ENCODE measurements at places on chromosomes 13 and 19.

- no peak for DNase-seq
Measured at GRCh38 chr13:98133946-98134345, 8.9 kb upstream of the FARP1 start.

DNA sequence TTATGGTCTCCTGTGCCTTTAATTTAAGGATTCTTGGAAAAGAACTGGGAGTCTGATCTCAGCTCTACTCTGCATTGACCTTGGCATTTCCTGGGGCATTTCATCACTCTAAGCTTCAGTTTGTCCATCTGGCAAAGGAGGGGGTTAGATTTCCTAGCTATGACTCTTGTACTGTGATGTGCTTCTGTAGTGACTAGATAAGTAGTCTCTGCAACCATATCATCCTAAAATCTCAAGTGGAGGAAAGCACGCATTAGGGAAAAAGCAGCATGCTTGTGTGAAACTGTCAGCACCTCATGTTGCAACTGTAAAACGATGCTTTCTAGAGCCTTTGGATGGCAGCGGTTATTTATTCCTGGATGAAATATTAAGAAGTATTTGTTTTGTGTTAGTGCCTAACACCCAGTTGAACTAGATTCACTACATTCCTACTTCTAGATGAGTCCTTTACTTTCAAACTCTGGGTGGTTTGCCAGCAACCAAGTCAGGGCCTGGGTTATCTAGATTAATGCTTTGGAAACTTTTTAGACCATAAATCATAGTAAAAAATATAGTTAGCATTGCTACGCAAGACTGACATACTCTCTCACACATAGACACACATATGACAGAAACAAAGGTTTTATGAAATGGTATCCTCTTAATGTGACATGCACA is 6.8 kb downstream of the WDFY2 start:
- no peak for DNase-seq

- DNase-seq: no peak
Measured at GRCh38 chr19:8476524-8476923, 25.9 kb downstream of the PRAM1 start.

DNA sequence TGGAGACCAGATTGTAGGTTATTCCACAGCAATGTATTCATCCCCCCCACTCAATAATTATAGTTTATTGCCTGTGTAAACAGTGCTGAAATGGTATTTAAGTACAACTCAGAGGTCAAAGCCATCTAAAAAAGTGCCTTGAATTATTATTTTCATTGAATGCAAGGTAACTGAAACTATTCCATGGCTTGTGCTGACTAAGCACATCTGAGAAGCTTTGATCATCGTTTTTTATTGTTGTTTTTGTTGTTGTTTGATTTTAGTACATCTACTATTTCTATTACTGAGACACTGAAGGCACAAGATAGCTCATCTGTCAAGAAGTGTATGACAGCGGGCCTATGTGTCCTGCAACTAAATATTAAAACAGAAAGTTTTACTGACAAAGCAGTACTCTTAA is 308.0 kb downstream of the OXGR1 start:
- DNase-seq: no peak

DNA sequence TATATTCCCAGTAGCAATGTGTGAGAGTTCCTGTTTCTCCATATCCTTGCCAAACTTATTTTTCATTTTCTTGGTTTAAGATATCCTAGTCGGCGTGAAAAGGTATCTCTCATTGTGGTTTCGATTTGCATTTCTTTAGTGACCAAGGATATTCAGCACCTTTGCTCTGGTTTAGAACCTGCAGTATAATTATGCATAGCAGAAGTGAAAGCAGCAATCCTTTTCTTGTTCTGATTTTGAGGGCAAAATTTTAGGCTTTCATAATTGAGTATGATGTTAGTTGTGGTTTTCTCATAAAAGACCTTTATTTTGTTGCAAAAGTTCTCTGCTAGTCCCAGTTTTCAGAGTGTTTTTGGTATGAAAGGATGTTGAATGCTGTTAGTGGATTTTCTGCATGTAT is 491.0 kb downstream of the FGF9 start:
- DNase-seq: no peak

DNA sequence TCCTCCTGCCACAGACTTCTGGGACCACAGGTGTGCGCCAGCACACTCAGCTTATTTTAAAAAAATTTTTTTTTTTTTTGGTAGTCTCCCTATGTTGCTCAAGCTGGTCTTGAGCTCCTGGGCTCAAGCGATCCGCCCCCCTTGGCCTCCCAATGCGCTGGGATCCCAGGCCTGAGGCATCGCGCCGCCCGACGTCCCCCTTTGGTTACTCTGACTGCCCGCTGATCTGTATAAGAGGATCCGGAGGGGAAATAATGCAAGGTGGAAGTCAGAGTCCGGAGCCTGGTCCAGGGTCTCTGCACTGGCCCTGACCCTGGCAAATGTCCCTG is 486 bp upstream of the ZNF805 start:
- no peak for DNase-seq

DNA sequence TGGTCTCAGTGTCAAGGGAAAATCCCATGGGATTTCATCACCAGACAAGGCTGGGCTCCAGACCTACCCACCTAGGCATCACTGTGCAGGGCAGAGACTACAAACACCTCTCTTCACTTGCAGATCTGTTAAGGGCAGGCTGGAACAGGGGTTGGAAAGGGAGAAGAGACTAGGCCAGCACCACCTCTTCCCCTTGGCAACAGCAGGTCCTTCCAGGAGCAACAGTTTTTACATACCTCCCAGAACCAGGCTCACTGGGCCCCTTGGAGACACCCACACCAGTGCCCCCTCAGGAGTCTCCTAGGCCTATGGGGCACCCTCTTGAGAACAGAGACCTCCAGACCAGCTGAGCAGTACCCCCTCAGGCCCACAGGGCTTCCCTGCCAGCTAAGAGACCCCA is 2.5 kb upstream of the UBE2M start:
- DNase-seq: no peak

DNA sequence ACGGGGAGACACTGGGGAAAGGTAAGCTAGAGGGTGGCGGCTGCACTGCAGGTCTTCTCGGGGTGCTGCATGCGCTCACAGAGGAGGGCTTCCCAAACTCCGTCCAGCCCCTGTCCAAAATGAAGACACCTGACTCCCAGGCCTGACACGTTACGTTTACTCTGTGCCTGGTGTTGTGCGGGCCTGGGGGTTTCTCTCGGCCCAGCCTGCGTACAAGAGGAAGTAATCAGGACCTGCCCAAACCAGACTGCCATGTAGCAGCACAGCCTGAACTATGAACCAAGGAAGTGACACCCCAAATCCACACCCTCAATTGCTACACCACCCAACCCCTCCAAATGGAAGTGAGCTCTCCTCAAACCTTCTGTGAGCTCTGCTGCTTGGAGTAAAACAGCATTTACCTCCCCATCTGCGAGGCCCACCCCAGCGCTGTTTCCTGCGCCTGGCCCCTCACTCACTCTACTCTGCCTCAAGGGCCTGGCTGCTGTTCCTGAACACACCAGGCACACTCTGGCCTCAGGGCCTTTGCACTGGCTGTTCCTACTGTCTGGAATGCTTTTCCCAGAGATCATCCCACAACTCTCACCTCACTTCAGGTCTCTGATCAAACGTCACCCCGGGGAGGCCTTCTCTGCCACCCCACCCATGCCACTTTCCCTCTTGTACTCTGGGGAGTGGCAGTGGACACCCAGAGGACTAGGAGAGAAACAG is 3.0 kb downstream of the HSPBP1 start:
- no peak for DNase-seq

- DNase-seq: peak; percentile 15
Measured at GRCh38 chr19:38394488-38394887, 6.0 kb downstream of the SPRED3 start.

DNA sequence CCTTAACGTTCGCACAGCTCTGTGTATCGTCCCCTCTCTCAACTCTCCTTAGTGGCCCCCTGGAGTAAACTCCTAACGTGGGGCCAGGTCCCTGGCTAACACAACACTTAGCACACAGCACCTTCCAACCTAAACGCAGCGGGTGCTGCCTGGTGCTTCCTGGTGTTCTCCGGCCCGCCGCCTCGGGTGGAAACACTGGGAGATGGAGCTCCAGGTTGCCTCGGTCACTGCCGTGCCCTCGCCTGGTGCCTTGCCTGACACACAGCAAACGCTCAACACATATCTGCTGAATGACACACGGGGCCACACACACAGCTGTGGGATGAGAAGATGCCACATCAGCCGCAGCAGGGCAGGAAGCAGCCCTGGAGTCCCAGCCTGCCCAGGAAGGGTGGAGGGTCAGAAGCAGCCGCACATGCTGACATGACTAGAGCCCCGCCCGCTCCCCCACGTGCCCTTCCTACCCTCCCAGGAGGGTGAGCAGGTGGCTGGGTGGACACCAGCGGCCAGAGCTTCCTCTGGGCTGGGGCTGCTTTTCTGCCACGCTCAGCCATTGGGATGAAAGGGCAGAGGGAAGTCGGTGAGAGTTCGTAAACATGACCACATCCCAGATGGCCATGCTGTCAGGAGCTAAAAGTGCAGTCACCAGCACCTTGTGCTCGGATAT is 6.6 kb downstream of the PEPD start:
- DNase-seq: no peak

GRCh38 chr19:33662391-33663092 is 40.8 kb downstream of the CHST8 start:
- no peak for DNase-seq

GRCh38 chr19:2084993-2085720 is 11.0 kb downstream of the MOB3A start:
- DNase-seq: peak; percentile 91

DNA sequence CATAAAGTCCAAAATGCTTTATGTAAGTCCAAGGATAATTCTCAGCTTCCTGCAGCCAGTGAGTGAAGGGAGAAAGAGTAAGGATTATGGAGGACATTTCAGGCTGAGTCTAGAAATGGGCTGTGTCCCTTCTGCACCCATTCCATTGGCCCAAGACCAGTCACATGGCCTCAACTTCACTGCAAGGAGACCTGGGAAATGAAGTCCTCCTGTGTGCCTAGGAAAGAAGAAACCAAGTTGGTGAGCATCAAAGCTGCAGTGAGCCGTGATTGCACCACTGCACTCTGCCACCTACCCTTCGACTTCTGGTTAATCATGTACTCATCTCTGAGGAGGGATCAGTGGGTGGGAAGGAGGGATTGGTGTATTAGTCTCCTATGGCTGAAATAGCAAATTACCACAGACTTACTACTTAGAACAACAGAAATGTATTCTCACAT is 3.6 kb upstream of the CD37 start:
- DNase-seq: peak; percentile 14

DNA sequence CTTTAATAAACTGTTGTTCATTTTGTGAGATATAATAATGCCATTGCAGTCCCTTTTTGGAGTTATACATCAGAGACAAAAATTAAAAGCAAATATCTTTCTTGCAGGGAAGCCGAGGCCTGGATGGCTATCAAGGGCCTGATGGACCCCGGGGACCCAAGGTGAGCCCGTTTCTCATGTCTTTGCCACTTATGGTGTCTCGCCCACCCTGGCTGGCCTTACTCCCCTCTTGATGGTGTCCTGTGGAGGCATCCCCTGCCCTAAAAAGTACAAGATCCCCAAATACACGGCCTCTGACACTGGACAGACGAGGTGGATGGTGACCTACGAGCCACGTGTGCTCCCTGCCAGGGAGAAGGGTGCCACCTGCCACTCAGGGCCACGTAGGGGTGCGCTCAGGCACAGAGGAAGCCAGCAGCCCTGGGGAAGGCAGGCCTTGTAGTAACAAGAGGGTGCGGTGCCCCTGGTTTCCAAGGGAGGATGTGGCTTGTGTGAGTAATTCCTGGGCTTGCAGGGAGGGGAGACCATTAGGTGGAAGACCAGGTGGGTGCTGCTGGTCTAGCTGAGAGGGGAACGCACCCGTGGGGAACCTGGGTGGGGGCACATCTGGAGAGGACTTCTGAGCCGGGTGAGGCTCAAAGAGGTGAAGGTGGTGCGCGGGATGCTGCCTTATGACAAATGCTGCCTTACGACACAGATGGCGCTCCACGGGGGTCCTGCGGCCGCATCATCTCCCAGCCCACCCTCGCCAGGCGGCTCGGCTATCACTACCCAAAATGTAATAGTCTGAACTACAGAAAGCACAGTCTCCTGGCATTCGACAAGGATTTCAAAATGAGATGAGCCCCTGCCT is 115.6 kb downstream of the RAB20 start:
- no peak for DNase-seq

DNA sequence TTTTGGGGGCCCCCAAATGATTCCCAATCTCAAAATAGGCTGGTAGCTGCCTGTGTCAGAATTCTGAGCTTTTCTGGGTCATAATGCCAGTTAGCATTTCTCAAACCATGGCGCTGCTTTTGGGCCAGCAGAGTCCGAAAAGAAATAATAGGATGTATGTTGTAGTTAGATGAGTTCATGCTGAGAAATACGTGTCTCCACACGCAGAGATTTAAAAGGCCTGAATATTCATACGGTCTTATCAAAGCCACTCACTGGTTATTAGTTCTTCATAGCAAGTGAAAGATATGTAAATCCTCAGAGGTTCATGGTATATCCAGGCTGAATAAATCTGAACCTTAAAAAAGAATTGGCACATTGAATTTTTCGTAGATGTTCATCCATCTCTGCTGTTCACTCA is 124.5 kb downstream of the SHISA2 start:
- no peak for DNase-seq

DNA sequence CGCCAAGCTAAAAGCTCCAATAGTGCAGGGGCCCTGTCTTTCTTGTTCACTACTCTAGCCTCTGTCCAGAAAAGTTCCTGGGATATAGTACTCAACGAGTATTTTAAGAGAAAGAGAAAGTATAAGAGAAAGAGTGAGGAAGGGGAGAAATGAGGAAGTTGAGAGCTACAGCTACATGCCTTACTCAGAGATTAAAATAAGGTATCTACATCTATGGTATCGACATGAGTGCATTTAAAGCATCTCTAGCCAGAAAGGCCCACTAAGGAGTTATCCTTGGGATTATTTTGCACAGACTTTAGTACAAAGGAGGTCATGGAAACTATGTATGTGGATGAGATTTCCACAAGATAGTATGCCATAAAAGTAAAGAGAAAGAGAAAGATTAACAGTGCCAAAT is 28.5 kb downstream of the MYCBP2 start:
- no peak for DNase-seq

DNA sequence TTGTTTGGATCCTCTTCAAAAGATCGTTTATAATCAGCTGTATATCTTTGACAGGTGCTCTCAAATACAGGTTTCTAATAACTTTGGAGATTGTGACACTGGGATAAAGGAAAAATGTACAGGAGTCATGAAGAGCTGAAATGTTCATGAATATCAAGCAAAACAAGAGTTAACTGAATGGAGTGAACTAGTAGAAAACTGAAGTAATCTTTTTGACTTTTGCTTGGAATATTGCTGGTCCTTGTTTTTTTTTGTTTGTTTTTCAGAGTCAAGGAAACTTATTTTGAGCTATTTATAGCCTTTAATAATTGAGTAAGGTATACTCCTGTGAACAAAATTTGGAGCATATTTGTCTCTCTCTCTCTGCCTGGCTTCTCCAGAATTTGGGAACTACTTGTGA is 25.3 kb downstream of the MED4 start:
- no peak for DNase-seq

- no peak for DNase-seq
Measured at GRCh38 chr13:33172400-33172799, 113.2 kb downstream of the STARD13 start.

- DNase-seq: no peak
Measured at GRCh38 chr19:16338470-16339360, 14.1 kb downstream of the KLF2 start.

Data from stimulated activated CD8-positive, alpha-beta memory T cell treated with anti-CD3 and anti-CD28 coated beads, Interleukin-4, amount 100 ng/mL, for 4 hours (primary cell).